Activated T-helper 1 cell treated with Interleukin-2 at 50 U/mL for 16 hours (primary cell): ENCODE measurements at places on chromosomes 1 and 21.

DNA sequence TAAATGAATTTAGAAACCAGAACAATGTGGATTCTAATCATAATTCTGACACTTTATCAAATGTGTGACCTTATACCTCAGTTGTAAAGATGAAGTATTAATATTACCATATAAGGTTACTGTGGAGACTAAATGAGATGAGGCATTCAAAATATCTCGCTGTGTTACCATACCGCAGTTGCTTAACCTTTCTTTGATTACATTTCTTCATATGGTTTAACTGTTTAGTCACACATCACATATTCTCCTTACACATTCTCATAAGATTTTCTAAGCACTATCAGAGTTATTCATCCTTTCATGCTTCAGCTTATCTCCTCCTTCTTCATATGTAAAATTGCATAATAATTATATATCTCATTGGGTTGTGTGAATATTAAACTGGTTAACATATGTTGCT lies 88.9 kb downstream of the LRRC53 start:
- DNase-seq = no peak

- DNase-seq = no peak
Observed at GRCh38 chr1:152752225-152752624, 5.6 kb upstream of the KPRP start.

GRCh38 chr1:25049190-25049589 lies 119.1 kb upstream of the RUNX3 start:
- DNase-seq = no peak

GRCh38 chr21:34962586-34963222 lies 86.4 kb downstream of the RUNX1 start:
- DNase-seq = no peak

- DNase-seq = no peak
Observed at GRCh38 chr21:34691390-34692032, 22.7 kb downstream of the CLIC6 start.
